Right lobe of liver (tissue), 6 donors: ENCODE measurements at places on chromosomes 6 and 20.

DNA sequence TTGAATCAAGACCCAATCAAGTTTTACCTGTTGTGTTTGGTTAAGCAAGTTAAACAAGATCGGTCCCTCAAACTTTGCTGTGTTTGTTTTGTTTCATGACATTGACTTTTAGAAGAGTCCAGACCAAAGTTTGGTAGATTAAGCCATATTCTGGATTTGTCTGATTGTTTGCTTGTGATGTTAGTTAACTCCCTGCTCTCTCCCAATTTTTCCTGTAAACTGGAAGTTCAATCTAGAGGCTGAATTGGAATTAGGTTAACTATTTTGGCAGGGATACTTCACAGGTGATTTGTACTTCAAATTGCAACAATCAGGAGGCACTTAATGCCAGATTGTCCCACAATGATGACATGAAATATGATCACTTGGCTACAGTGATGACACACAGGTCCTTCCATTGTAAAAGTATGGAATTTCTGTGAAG lies 13.6 kb upstream of the SH3BGRL2 start:
- no peak for DNase-seq

GRCh38 chr20:19974630-19975435 lies 42.3 kb upstream of the NAA20 start:
- DNase-seq: peak; percentile 65

DNA sequence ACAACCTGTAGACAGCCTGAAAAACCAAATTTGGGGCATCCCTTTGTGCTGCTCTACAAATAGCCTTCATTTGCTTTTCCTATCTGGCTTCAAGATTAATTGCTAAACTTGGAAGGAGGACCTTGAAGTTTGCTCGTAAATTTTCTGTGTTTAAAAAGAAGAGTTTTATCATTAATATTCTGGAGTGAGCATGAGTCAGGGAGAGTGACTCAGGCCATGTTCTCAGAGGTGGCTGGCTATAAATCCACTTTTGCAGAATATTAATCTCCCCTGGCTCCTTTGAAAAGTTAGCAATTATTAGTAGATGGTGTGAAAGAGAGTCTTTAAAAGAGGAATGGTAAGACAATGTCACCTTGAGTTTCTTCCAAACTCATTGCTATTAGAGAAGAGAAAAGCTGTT lies 91.0 kb downstream of the ANKEF1 start:
- DNase-seq: no peak

DNA sequence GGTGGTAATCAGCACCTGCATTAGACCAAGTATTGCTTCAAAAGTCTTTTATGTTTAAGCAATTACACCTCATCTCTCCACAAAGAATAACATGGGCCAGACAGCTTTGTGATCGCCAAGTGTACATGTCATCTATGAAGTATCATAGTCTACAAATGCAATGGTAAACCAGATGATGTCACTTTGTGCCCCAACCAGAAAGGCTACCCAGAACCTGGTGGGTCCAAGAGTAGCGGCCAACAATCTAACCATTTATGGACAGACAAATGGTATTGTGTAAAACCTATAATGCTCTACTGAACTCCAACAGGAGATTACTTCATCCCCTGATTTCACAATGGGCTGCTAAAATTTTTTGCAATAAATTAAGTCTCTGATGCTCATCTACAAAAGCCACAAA lies 295.9 kb downstream of the GMDS start:
- DNase-seq: no peak

- no peak for DNase-seq
These were observed 68.6 kb downstream of the GFRAL start for GRCh38 chr6:55395871-55396270.

DNA sequence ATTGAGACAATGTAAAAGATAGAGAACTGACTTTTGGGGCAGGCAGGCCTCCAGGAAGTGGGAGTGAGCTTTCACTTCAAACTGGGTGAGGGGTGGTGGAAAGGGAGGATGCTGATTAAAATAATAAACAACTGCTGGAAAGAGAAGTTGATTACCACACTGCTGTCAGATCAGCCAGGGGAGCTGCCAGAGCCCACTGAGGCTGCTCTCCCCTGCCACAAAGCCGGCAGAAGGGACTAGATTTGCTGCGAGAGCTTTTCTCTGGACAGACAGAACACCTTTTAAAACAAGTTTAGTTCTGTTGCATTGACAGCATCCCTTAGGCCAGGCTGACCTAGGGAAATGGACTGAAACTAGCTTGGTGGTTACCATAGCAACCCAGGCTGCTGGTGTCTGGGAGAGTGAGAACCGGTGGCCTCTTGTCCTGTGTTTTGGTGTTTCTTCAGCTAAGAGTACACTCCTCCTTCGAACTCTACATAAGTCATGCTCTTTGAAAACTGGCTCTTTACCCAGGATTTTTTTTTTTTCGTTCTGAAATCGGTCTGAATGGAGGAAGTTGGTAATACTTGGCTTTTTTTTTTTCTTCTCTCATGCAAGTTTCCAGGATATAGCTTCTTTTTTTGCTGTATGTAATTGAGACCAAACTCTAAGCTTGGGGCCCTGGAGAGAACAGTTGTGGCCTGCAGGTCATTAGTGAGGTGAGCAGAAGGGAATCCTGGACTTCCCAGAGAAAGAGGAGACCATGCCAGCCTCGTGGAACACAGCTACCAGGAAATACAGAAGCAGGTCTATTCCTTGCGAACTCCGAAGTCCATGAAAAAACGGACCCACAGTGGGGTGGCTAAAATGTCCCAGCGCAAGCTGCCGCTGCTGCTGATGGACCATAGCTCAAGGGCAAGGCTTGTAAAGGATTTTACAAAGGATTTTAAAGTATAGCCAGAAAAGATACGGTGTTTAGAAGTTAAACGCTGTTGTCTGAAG lies 374.4 kb downstream of the UTRN start:
- DNase-seq: no peak
